ENCODE measurements at places on chromosomes 16 and 17.

DNA sequence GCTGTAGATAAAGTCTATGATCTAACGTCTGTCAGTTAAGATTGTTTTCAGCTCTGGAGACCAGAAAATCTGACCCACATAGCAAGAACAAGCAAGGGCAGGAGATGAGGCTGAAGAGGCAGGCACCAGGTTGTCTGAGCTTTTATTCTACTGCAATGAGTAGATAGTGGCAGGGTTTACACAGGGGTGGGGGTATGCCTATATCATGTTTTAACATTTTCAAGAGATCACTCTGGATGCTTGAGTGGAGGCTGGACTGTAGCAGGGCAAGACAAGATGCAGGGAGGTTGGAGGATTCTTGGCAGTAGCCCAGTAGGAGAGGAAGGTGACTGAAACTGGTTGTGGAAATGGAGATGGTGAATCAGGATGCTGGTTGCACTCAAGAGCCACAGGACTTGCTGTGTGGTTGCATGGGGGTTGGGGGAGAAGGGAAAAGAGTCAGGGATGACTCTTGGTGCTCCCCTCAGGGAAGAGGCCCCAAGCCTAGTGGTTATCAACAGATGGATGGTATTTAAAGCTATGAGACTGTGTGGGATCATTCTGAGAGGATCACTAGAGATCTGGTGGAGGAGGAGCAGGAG is 143.1 kb upstream of the KCNJ18 start:
- no peak for DNase-seq

DNA sequence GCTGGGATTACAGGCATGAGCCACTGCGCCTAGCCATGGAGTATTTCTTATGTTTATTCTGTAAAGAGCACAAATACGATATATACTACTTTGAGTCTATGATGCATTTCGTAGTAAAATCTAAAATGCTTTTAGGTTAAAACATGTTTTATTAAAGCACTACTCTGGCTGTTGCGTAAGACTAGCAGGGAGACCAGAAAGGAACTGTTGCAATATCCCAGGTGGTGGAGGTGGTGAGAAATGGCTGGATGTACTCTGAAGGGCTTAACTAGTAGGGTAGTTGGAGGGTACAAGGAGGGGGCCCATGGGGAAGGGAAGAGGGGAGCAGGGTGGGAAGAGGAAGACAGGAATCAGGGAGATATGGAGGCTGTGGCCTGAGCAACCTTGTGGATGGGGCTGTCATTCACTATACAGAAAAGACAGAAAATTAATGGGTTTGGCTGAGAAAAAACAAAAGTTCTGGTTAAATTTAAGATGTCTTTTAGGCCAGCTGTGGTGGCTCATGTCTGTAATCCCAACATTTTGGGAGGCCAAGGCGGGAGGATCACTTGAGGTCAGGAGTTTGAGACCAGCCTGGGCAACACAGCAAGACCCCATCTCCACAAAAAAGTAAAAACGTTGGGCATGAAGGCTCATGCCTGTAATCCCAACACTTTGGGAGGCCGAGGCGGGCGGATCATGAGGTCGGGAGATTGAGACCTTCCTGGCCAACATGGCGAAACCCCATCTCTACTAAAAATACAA is 35.8 kb downstream of the ST3GAL2 start:
- DNase-seq: no peak

- no peak for DNase-seq
These were observed 21.1 kb upstream of the SPATA32 start for GRCh38 chr17:45282683-45283644.

GRCh38 chr16:3481696-3482658 is 13.3 kb downstream of the C16orf90 start:
- DNase-seq: no peak

- no peak for DNase-seq
These were observed 3.8 kb upstream of the RPL23 start for GRCh38 chr17:38857271-38857670.

DNA sequence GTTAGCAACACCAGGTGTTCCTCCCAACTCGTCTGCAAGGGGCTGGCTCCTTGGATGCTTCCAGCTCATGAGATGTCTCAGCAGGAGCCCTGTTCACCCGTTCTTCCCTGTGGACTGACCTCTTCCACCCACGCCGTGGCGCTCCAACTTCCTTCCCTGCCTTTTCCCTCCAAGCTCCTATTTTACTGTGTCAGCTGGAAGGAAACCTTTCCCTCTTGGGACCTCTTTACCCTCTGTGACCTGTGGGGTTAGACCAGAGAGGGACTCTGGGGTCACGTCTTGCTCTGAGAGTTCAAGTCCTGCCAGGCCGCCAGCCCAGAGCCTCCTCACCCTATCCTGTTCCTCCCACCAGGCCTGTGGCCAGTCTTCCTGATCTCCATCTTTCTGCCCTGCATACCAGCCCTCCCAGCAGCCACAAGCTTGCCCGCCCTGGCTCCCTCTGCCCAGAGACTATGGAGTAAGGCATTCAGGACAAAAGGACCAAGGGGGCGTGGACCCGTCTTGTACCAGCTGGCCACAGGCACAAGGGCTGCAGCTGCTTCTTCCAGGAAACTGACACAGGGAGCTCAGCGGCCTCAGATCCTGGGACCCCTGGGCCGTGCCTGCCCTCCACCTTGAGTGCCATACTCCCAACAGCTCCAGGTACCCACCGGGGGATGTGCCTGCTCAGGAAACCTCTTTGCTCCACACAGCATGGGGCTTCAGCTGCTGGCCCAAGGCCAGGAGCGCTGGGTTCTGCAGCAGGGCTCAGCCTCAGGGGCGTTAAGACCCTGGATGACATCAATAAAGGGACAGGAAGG is 3.0 kb downstream of the PAQR4 start:
- no peak for DNase-seq

GRCh38 chr16:27267037-27267677 is 1.4 kb downstream of the NSMCE1 start:
- no peak for DNase-seq

DNA sequence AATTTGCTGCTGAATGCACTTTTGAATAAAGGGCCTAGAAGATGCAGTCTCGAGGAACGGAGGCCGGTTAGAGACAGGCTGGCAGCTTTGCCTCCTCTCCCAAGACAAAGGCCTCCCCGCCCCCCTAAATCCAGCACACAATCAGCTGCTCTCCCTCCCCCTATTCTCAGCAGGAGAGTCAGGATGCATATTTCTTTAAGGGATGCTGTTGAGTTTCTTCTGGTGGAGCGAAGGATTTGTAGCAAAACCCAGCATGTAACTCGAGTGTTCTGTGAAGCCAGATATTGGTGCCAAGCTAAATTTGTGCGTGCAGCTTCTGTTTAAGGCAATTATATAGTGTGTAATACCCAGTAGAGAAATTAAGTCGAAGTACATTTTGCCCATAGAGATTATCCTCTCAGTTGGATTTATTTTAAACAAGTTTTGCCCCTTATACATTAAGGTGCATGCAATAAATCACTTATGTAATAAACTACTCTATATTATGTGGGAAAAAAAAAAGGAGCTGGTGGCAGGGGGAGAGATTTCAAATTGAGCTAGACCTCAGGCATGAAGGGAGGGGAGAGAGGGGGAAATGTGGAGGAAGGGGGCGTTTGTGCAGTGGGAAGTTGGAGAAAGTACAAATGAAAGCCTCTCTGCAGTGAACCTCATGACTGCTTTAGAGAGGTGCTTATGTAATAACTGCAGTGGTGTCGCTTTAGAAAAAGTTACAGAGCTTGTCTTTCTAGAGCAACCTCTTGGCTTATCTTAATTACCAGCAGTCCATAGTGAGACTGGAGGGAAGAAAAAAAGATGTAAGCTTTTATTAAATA is 599.2 kb downstream of the MAF start:
- no peak for DNase-seq

DNA sequence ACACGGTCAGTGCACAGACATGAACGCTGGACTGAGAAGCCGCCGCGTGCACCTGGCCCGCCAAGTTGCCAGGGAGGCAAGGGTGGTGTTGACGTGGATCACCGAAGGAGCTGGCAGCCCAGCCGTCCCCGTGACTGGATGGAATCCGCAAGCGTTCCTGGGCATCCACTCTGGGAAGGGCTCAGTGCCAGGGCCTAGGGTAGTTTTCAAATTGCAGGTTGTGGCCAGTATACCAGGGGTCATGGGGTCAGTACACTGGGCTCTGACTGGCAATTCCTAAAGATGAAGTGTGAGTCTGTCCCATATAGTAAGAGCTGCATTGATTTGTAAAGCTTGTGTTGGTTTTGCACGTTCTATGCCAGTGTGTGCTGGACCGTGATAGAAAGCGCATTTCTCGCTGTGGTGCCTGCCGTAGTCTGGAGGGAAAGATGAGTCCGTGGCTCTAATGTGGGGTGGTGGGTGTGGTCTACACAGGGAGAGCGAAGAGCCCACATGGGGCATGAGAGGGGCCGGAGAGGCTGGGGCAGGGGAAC is 21.1 kb upstream of the METRNL start:
- DNase-seq: no peak

DNA sequence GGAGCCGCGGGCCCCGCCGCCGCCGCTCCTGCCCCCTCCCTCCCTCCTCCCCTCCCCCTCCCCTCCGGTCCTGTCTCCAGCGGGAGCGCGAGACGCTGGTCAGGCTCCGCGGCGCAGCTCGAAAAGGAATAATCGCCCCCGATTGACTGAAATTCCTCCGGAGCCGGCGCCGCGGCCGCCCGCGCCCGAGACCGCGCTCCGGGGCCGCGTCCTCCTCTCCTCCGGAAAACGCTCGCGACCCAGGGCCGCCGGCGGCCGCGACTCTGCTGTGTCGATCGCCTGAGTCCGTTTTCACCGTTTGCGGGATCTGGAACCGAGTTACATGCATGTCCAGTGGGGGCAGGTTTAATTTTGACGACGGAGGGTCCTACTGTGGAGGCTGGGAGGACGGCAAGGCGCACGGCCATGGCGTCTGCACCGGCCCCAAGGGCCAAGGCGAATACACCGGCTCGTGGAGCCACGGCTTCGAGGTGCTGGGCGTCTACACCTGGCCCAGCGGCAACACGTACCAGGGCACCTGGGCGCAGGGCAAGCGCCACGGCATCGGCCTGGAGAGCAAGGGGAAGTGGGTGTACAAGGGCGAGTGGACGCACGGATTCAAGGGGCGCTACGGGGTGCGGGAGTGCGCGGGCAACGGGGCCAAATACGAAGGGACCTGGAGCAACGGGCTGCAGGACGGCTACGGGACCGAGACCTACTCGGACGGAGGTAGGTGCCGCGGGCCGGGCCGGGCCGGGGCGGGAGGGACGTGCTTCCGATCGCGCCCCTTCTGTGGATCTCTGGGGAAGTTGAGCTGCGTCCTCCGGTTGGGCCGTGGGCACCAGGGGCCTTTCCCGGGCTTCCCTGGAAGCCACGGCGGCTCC is 744 bp downstream of the JPH3 start:
- peak; percentile 60 for DNase-seq

DNA sequence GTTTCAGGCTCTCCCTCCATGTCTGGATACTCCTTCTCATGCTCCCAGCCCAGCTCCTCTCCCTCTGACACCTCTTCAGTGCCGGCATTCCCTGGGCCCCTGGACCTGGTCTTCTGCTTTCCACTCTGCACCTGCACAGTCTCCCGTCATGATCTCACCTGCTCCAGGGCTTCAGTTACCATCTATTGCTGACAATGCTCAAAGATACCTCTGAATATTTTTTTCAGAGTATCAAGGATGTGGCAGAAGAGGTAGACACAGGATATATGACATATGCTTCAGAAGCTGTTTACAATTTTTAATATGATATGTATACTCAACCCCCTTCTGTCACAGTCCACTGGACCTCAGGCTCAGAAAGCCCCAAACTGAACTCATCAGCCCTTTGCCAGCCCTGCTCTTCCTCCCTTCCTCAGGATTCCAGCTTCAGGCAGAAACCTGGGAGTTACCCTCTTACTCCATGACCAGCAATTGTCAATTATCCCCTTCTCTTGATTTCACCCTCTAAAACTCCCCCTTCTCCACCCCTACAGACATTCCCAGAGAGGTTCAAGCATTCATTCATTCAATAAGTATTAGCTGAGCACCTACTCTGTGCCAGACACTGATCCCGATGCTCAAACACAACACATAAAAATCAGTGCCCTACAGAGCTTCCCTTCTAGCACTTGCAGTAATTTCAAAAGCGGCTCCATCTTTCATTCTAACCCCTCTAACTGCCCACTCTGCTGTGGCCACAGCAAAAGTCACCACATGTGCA is 7.8 kb upstream of the MLLT6 start:
- DNase-seq: no peak

- DNase-seq: no peak
These were observed 452.0 kb downstream of the SOX9 start for GRCh38 chr17:72572604-72573491.

DNA sequence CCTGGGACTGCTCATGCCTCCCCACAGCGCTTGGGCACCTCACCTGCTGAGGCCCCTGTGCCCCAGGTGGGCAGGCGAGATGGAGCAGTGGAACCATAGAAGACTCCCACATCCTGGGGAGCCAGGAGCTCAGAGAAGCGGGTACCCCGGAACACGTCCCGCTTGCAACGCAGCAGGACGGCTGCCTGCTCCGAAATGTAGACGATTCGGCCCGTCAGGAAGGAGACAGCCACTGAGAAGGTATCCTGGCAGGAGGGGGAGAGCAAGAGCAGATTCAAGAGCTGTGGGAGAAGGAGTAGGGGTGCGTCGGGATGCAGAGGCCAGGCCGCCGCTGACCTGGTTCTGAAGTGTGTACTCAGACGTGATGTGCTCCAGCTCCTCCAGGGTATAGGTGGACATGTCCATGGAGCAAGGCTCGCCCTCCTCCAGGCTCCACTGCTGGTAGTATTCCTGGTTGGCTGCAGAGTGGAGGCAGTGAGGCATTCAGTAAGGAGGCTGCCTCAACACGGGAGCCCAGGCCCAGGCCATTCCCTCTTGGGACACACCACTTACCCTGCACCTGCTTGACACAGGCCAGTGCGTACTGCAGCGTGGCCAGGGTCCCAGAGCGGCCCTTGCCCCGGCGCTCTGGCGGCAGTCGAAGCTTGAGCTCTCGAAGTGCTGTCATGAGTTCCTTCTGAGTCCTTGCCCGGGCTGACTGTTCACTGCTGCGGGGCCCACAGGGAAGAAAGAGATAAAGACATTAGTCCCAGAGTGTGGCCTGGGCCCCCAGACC is 2.6 kb downstream of the PER1 start:
- DNase-seq: no peak

DNA sequence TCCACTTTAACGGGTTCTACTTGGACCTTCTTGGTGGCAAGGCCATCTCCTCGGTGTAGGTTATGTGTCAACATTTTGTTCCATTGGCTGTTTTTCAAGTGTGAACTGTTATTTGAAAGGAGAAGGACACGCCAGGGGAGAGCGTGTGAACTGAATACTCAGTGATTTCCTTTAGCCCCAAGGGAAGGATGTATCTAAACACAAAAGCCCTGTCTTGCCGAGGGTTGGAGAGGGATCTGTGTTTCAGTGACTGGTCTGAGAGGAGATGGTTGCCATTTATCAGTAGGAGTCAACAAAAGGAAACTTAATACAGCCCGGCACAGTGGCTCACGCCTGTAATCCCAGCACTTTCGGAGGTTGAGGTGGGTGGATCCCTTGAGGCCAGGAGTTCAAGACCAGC is 50.0 kb downstream of the USP10 start:
- no peak for DNase-seq

DNA sequence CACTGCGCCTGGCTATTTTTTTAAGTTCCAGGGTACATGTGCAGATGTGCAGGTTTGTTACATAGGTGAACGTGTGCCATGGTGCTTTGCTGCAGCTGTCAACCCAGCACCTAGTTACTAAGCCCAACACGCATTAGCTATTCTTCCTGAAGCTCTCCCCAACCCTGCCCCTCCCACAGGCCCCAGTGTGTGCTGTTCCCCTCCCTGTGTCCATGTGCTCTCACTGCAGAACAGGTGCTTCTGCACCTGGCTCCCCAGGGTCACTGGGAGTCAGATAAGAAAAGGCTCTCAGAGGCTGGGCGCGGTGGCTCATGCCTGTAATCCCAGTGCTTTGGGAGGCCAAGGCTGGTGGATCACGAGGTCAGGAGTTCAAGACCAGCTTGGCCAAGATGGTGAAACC is 6.2 kb downstream of the HASPIN start:
- no peak for DNase-seq

Measured in HEK293T (cell line).